ENCODE measurements at places on chromosomes 1 and 21.

DNA sequence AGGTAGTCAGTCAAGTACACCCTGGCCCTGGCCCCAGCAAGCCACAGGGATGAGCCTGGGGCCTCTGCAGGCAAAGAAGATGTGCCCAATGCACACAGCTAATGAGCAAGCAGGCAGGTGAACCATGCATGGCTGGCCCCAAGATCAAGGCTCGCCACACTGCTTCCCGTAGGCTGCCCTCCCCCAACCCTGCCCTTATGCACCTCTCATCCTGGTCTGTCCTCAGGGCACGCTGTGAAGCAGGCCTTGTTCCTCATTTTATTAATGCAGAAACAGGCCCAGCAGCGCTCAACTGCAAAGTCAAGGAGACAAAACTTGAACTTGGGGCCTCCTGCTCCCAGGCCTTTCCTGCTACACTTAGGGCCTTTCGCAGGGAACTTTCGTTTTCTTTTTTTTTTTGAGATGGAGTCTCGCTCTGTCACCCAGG is 35.6 kb upstream of the ID3 start:
- DNase-seq: no peak

DNA sequence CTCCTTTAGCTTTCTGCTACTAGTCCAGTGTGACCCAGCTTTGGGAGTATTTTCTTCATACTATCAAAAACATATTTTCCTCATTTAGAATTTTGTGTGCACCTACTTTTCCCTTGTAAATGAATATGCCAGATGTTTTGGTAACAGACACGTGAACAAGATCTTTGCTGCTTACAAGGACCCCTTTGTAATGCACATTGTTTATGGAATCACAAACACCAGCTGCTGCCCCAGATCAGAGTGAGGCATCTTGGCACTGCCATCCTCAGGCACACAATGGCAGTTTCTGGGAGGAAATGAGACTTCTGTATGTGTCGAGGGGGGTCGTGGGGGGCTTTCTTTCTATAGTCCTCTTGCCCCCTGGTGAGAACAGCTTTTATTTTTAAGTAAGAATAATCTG is 115.7 kb downstream of the RGL1 start:
- DNase-seq: no peak

- DNase-seq: no peak
These were observed 25.6 kb downstream of the HHIPL2 start for GRCh38 chr1:222522105-222522915.

DNA sequence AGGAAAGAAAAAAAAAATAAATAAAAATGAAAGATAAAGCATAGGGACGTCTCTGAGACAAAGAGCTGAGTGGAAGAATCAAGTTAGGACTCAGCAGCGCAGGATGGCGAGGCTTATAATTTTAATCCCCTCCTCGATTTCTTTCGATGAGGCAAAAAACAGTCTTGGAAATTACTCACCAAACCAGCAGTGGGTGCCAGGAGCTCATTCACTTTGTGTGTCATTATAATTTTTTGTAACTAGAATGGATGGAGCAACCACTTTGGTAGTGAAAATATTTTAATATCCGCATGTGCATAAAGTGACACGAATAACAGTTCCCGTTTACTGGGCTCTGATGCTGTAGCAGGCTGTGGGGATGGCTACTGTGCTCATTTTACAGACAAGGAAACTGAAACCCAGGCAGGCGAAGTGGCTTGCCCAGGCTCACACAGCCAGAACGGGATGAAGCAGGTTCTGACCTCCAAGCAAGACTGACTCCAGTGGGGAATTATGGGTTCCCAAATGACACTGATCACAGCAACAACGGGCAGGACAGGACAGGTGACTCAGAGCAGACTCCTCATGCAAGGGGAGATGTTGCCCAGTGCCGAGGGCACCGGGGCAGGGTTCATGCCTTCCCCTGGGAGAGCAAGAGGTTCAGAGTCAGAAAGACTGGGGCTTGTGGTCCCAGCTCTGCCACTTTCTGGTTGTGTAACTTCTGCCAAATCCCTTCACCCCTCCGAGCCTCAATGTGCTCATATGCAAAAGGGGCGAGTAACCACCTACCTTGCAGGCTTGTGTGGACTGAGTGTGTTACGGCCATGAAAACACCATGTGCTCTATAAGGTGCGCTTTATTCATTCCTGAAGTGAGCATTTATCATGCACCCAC is 63.6 kb downstream of the RUNX3 start:
- no peak for DNase-seq

GRCh38 chr1:116855191-116855619 is 54.5 kb upstream of the PTGFRN start:
- peak; percentile 28 for DNase-seq

DNA sequence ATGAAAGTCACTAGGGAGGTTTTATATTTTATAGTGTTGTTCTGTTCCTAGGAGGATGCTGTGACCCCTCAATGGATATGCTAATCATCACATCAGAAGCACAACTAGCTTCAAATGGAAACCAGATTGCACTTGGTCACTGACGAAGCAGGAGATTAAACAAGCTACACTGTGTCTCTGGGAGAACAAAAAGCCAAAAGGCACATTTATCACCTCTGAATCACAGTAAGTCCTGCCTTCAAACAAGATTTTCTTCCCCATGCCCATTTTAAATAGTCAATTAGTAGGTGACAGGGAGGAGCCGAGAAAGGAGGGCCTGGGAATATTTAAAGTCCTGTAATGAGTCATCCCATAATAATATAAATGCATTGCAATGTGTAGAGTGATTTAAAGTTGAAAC is 38.1 kb downstream of the RGS2 start:
- no peak for DNase-seq
